Activated naive CD4-positive, alpha-beta T cell treated with anti-CD3 and anti-CD28 coated beads for 36 hours (primary cell): ENCODE measurements at places on chromosomes 2 and 18. TPM values are rescaled to one million over a fixed set of nuclear protein-coding genes. Genes with fewer than 3 reads are reported as not detected.
A peak's percentile ranks its signal among the peaks of the same experiment; 100 is the strongest.

The BAZ2B gene
- 9.7 TPM for total RNA-seq

The L3MBTL4 gene
- total RNA-seq: 0.05 TPM

The LMAN2L gene
- total RNA-seq: 4.0 TPM

The MGAT4A gene
- total RNA-seq: 85.5 TPM

The NCKAP5 gene
- total RNA-seq: not detected

The IL36A gene
- total RNA-seq: not detected

The PDE1A gene
- total RNA-seq: not detected

The CAVIN2 gene
- not detected for total RNA-seq

The CFC1 gene
- total RNA-seq: not detected

The NOL4 gene
- total RNA-seq: not detected

The SNORC gene
- 1.1 TPM for total RNA-seq

The IL36G gene
- not detected for total RNA-seq

The CD226 gene
- total RNA-seq: 19.9 TPM

DNA sequence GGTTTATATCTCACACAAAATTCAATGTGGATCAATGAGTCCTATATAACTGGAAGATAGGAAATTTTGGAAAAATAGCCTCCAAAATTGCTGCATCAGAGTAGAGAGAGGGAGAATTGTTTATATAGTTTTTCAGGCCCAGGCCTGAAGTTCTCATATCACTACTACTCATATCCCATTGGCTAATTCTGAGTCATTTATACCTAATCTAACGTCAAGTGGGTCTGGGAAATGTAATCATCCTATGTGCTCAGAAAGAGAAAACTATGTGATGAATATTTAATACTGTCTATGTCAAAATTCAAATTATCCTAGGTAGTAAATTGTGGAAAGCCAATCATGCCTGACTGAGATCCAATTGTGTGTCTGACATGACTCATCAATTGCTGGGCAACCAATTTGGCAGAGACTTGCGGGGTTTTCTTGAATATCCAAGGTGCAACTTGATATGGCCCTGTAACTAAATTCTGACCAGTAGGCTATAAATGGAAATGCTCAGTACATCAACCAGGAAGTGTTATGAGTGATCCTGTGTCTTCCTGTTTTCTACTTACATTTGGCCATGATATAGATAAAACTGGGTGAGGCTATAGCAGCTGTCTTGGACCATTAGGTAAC lies 744.4 kb downstream of the KCNJ3 start:
- no peak for DNase-seq

GRCh38 chr18:42086288-42086687 lies 131.3 kb downstream of the PIK3C3 start:
- DNase-seq: no peak

DNA sequence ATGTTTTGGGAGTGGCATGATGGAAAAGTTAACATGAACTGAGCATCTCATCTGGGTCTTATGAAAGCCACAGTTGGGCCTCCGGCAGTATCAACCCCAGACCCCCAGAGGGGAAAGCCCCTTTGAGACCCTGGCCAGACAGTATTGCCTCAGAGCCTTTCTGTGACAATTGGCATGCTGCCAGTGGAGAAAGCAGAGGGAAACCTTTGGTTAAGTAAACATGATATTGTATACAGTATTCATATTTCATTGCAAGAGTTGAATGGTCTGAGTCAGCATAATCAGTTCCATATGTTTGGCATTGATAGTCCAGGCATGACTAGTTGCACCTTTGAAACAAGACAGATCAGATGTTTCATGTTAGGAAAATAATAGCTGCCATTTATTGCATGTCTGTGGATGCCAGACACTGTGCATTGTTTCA lies 20.0 kb downstream of the MERTK start:
- no peak for DNase-seq

DNA sequence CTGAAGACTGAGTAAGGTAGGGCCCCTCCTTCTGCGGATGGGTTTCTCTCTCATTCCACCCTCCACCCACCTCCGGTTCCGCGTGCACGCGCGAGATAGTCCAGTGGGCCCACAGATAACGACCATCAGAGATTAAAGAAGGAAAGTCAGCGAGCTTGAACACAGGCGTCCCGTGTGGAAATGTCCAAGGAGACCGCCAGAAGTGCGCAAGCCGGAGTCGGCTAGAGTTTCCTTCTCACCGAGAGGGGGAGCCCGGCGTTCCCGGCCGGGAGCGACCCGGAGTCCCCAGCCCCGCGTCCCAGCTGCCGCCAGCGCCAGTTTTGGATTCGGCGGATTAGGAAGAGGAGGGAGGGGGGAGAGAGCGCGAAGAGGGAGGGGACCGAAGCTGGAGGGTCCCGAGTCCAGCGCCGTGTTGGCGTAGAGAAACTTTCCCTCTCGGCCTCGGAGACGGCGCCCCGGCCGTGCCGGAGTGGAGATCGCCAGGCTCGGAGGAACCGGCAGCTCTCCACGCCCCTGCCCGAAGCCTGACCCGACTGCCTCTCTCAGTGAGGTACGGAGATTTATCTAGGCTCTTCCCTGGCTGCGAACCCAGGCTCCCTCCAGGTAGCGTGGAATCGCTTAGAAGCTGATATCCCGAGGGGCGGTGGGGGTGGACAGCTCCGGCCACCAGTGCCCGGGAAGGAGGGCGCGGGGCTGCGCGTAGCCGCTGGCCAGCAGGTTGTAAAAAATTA lies at the start of gene GULP1:
Gene GULP1 (plus strand): TSS at position 258 of the 731 bp plus-strand sequence. CDS start 185,829 bp downstream, outside the sequence.
- peak; percentile 7 for DNase-seq

DNA sequence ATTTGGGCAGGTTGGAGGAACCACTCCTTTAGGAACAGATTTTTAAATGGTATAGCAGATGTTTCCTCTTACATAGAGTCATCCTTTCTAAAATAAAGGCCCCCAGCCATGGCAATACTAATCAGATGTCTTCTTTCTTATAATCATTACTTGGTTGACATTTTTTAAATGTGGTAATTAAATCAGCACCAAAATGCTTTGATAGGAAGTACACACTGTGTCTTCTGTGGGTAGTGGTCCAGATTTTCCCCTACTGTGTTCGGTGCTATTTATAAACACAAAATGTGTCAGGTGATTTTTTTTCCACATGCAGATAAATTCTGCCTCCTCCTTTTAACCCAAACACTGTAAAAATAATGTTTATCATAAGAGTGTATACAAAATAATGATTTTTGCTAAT lies 200.9 kb upstream of the DTNA start:
- DNase-seq: no peak

DNA sequence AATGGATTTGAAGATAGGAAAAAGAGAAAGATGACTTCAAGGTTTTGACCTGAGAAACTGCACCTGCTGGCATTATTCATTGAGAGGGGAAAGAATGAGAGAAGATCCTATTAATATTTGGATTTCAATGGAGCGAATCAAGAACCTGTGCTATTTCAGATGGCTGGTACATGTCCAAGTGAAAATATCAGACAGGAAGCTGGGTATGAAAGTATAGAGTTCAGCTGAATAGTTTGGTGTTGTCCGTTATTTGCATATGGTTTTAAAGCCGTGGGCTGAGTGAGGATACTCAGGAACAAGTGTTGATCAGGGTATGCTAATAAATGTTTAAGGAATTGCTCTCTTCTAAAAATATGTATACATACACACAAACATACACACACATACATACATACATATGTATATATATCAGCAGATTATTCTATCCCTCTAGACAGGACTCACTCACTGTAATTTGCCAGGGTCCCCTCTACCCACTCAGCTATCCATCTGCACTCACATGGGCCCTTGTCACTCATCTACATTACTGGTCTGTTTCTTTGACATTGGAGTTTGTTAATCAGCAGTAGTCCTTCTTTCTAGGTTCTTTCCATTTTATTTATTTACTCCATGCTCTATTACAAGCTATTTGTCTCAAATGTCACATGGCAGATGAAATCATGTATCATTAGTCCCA lies 33.9 kb upstream of the IKZF2 start:
- no peak for DNase-seq

DNA sequence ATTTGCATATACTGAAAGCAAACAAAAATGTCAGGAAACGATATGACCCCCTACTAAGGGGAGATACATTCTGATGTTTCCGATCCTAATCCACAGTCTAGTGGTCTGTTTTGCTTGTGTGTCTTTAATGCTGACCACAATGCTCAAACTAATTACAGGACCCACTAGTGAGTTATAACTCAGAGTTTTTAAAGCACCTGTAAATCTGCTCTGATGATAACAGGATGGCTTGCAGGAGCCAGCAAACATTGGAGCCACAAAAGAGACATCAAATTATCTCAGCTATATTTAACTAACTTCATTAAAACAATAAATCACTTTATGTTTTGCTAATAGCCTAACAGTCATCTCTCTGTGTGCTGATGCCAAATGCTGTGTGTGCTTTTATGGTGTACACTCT lies 300.3 kb downstream of the NBAS start:
- DNase-seq: no peak

DNA sequence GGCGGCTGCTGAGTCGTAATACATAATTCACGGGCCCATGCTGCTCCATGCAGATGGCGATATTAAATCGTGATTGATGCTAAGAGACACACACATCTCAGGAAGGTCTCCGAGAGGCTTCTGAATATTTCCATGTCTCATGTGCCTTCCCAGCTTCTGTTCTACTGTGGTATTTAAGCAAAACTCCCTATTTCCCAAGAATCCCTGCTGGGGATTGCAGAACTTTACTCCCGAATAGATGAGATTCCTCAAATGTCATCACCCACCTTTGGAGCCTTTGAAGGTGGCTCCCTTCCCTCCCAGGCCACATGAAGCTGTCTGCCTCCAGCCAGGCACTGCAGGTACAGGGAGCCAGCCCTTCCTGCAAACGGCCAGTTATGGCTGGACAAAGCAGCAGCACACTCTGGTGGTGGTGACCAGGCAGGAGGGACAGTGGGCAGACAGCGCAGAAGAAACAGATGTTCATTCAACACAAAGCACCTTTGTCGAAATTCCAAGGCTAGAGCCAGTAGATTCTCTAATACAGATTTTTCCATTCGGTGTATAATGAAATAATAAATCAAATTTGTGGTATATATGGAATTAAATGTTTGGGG lies 14.1 kb downstream of the NRP2 start:
- DNase-seq: no peak

DNA sequence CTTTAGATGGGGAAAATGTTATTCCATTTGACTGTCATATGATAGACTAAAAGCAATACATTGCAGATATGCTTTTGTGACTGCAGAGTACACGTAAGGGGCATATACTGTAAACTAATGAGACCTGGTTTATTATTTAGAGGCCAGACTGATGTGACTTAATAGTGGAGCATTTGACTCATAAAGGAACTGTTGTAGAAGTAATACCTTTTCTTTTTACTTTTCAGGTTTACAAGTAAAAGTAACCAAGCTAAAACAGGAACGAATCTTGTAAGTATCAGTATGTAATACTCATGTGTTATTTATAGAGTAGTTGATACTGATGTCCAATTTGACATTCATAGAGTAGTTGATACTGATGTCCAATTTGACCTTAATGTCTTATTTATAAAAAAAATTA lies 13.1 kb downstream of the RBBP8 start:
- DNase-seq: no peak

DNA sequence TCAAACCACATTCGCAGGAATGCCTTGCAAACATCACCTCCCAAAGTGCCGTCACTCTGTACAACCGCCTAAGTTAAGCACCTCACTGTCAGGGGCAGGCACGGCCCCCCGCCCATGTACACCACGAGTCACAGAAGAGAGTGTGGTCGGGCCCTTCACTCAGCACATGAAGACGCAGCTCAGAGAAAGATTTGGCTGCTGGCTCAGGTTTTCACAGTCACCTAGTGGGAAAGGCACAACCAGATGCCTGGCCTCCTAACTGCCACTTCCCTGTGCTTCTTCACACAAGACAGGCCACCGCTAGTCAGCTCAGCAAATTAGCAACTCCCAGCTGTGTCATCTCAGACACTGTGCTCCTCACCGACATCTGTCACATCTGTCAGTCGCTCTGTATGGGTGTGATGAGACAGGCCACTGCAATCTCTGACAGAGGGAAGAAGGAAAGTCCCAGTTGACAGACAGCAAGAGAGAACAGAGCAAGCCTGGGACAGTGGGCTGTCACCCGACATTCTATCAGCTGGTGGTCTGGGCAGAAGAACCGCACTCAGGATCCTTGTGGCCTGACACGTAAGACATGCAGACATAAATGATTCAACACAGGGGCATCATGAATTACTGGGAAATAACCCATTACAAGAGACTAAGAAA lies 60.8 kb downstream of the CRACDL start:
- no peak for DNase-seq

GRCh38 chr18:45066210-45066609 lies 385.5 kb downstream of the SETBP1 start:
- no peak for DNase-seq

DNA sequence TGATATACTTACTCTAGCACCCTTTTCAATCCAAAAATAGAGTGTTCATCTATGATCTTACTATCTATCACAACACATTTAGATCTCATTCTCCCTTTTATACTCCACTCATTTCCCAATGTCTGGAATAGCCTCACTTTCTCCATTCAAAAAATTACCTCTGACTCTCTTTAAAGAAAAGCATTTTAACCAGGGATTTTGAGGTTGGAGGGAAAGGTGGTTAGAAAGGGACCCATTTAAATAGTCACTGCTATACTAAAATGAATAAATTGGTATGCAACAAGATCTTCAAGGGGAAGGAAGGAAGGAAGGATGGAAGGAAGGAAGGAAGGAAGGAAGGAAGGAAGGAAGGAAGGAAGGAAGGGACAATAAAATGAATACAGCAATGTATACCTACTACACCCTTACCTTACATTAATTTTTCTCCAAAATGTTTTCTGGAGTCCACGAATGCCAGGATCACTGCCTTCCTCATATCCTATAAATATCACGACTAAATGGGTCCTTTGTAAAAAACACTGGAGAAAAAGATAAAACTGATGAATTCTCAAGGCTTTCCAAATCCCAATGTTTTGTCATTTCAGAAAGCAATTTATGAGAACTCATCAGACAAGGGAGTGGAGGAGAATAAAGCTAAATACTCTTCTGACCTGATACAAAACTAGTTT lies 202.7 kb downstream of the ZEB2 start:
- DNase-seq: no peak

DNA sequence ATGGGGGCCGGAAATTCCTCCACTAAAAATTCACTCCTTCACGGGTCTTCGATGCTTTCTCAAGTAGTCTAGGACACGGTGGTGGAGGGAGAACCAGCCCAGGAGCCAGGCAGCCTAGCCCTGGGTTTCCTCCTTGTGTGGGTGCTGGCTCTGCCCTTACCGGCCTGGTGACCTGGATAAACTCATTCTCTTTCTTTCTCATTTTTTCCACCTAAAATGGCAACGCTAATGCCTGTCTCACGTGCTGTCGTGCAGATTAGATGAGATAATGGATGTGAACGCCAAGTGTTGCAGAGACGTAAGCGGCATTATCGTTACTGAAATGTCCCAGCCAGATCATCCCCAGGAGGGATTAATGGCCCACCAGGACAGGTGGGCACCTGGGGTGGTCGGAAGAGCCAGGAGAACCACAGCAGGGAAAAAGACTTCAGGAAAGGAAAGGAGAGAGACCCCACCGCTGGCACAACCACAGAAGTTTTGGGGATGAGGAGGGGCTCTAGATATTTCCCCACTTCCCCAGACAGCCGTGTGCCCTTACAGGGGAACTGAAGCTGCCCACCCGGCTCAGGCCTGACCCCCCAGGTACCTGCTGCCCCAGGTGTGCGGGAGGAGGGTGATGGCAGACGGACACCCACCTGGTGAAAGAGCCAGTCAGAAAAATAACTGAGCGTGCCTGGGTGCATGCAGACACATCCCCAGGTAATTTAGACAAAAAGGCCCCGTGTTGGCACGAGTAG lies 100.8 kb upstream of the ASAP2 start:
- DNase-seq: no peak

- no peak for DNase-seq
These were observed 47.7 kb downstream of the COLEC12 start for GRCh38 chr18:452816-453215.
